C1 segment of cervical spinal cord (tissue), 14 donors: ENCODE measurements at places on chromosomes 5 and 9.

- no peak for DNase-seq
Observed at GRCh38 chr5:170755679-170756456, 27.7 kb upstream of the GABRP start.

GRCh38 chr9:81410201-81410600 is 279.1 kb downstream of the TLE1 start:
- DNase-seq: no peak

GRCh38 chr5:180133060-180133459 is 61.5 kb upstream of the RNF130 start:
- DNase-seq: no peak

GRCh38 chr5:82676661-82677060 is 398.5 kb upstream of the RPS23 start:
- no peak for DNase-seq

GRCh38 chr5:42956551-42956950 is 83.6 kb downstream of the ANXA2R start:
- no peak for DNase-seq

GRCh38 chr5:151696470-151697061 is 9.9 kb upstream of the SPARC start:
- DNase-seq: no peak

DNA sequence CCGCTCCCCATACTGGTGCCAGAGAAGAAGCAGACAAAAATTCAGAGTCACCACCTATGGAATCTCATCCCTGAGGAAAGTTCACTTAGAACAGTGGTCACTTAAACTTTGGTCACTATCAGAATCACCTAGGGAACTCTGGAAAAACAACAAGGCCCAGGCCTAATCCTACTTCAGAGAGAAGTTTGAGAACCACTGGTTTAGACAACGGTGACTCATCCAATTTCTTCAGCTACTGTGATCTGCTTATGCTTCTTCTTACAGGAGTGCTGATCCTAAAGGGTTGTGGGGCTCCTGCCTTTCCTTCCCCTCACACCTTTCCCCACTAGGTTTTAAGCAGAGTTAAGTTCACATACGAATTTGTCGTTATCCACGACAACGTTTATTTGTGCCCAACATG is 194.7 kb upstream of the KLF4 start:
- DNase-seq: no peak

- no peak for DNase-seq
Observed at GRCh38 chr5:103034662-103035392, 85.1 kb downstream of the GIN1 start.

DNA sequence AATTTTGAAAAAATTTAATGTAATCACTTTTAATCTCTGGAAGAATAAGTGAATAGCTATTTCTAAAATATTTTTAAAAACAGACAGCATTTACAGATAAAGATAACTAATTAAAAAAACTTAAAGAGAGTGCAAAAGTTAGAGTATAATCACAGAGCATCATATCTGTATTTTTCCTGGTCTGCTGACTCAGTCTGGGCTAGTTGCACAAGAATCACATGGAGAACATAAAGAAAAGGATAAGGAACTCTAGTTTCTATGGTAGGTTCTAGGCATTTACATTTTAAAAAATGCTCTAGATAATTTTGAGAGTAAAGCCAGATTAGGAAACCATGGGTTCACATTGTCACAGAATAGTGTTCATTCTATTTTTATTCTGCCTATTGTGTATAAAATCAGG is 347.4 kb downstream of the PSAT1 start:
- no peak for DNase-seq

GRCh38 chr9:17888066-17888465 is 309.2 kb downstream of the SH3GL2 start:
- DNase-seq: no peak

- no peak for DNase-seq
Observed at GRCh38 chr5:6439588-6440550, 8.8 kb upstream of the UBE2QL1 start.

- no peak for DNase-seq
Observed at GRCh38 chr5:113508756-113509155, 4.7 kb upstream of the YTHDC2 start.

GRCh38 chr9:109794361-109795012 is 14.5 kb downstream of the PALM2AKAP2 start:
- DNase-seq: no peak

DNA sequence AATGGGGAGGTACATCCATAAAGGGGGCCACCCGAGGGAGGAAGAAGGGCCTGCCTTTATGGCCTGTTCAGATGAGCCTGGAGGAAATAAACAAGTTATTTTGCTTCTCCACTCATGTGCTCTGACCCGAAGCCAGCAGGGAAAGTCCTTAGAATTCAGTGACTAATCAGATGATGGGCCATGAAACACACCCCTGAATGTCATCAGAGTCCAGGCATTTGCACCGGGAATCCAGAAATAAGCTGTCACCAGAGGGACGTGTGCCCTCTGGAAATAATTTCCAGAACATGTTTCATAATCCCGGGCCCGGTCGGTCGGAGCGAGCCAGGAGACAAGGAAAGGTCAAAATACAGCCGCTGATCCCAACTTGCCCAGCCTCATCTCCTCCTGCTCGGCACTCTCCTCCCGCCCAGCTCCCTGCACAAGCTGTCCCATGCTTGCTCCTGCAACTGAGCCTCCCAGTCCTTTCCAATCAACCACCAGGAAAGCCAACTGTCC is 73.6 kb upstream of the ZNF622 start:
- DNase-seq: no peak

DNA sequence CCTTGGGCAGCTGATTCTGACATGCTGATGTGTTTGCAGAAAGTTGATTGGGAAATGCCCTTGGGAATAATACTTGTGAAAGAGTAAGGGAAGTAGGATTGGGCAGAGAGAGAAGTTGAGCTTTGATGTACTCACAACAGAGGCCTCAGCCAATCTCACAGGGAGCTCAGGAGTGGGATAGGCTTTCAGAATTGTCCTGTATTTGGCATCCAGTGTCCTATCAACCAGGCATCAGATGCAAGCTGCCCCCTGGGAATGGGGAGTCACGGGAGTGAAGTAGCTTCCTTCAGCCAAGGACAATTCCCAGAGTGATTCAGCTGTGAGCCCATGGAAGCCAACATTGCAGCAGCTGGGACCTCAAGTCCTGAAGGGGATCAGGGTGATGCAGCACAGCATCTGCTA is 39.6 kb downstream of the DMAC1 start:
- no peak for DNase-seq

- no peak for DNase-seq
Observed at GRCh38 chr9:20524776-20525175, 97.5 kb downstream of the MLLT3 start.

- no peak for DNase-seq
Observed at GRCh38 chr9:72471096-72471495, 50.3 kb upstream of the TMC1 start.

DNA sequence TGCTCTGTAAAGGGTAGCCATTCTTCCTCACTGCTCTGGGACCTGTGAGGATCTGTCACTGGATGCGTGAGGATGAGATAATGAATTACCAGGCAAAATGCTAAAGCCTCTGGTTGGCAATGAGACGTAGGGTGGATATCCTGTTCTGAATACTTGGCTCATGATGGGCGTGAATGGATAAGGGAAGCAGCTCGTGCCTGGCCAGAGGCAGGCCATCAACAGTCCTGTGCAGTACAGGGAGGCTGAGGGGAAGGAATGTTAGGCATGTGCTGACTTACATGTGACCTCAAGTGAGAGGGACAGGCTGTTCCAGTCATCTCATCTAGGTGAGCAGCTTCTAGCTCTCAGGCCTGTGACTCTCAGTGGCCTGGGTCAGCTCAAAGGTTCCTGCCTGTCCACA is 172.8 kb downstream of the CARTPT start:
- DNase-seq: no peak

DNA sequence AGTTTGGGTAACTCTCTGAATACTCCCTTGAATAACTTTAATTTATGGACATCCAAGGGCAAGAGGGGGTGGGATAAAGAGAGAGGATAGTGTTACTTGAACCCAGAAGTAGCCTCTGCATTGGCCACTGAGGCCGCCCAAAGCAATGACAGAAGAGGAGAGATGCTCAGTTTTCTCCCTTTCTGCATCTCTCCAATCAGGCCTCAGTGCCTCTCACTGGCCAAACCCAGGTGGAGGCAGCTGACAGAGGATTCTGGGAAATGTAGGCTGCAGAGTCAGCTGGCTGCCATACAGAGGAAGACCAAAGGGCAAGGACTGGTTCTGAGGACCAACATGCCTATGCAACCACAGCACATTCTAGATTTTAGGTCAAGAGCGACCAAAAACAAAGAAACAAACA is 719.4 kb downstream of the MAT2B start:
- no peak for DNase-seq

GRCh38 chr9:133238851-133239532 is 29.9 kb upstream of the OBP2B start:
- DNase-seq: no peak

DNA sequence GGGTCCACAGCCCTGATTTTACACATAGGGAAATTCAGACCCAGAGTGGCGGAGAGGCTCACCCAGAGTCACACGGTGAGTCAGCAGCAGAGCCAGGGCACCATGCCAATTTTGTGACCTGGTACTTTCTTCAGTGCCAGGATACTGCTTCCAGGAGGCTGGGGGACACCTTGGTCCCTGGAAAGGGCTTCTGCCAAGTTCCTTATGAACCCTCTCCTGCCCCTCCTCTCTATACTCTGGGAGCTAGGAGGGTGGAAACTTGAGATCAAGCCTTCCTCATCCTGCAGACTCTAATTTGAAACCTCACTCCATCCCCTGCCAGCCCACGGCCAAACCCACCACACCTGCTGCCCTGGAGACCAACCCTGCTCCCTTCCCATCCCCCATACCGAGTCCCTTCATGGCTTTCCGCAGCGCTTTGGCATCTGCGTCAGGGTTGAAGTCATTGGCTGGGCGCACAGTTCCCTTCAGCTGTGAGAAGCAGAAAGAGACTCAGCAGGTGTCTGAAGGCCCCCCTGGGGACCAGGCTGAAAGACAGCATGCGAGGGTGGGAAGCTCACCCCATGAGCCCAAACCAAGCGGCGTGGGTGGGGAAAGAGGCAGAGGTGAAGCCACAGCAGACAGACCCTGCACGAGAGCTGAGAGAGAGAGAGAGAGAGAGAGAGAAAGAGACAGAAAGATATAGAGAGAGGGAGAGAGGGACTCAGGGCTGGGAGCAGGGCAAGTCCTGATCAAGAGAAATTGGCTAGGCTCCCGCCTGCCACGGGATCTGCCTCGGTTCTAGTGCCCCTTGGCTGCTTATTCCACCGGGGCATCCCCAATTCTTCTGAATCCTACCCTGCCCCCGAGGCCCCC is 33.5 kb downstream of the ANXA6 start:
- DNase-seq: no peak

- DNase-seq: no peak
Observed at GRCh38 chr5:72829707-72830106, 13.2 kb downstream of the TNPO1 start.

- no peak for DNase-seq
Observed at GRCh38 chr5:171852255-171852681, 66.7 kb downstream of the SMIM23 start.

DNA sequence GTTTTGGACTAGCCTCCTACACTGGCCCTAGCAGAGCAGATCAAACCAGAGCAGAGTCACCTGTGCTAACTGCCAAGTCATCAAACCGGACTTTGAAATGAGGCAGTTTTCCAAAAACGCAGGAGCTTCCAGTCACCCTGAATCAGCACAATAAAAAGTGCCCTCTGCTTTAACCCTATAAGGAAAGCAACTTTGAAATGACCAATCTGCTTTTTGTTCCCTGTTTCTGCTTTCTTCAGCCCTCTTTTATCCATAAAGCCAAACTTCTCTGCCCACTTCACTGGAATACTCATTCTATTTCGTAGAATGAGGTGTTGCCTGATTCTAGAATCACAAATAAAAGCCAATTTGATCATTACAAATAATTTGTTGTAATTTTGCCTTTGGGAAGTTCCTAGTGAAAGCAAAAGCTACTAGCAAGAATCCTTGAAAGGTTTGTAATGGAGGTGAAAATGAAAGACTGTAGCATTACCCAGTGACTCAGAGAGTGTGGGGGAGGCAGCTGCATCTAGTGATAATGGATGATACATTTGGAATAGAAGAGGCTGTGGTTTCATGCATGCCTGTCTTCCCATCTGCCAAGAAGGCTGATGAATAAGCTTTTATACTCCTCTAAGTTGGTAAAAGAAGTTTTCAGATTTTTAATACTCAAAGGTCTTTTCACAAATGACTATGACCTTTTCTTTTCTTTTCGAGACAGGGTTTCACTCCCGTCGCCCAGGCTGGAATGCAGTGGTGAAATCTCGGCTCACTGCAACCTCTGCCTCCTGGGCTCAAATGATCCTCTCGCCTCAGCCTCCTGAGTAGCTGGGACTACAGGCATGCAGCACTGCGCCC is 14.9 kb downstream of the SPAAR start:
- DNase-seq: no peak

DNA sequence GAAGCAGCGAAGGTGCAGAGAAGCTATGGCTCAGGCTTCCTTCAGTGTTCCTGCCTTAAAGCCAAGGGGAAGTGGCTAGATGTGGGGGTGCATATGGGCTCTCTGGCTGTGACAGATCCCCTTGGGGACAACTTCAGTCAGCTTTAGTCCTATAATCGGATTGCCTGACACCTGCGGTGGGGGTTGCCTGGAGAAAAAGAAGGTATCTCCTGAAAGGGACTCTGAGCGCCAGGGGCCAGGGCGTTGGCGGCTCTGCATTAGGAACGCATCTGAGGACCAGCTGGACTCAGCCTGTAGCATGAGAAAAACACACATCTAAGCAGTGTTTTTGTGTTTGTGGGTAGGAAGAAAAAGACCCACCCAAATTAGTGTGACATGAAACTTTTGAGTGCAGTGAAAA is 84.3 kb upstream of the OTULINL start:
- no peak for DNase-seq

- DNase-seq: no peak
Observed at GRCh38 chr5:180072256-180072548, 643 bp upstream of the RNF130 start.

DNA sequence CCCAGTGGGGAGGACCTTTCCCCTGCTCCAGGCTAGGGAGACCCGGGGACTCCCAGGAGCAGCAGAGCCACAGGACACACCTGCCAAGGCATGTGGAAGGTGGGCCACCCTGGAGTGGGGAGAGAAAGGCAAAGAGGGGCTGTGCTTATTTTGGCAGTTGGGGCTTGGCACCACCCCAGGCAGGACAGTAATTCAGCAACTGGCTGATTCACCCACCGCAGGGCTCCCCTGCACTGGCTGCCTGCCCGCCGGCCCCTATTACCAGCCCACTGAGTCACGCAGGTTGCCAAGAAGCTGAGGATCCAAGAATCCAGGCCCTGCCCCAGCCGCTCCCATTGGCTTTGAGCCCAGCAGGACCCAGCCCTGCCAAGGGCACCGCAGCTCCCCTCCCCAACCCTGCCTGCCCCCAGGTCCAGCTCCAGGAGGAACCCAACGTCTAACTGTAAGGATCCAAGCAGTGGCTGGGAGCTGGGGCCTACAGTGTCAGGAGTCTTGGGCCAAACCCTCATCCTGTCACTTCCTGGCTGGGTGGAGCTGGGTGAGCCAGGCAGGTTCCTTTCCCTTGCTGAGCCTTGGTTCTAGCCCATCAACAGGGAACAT is 14.2 kb upstream of the RALGDS start:
- no peak for DNase-seq

GRCh38 chr5:10933121-10933520 is 172.1 kb upstream of the DAP start:
- no peak for DNase-seq

GRCh38 chr5:53649352-53649751 is 88.9 kb downstream of the NDUFS4 start:
- DNase-seq: no peak
